ENCODE measurements at places on chromosomes 3 and 15. TPM values are rescaled to one million over a fixed set of nuclear protein-coding genes. Genes with fewer than 3 reads are reported as not detected.
A peak's percentile ranks its signal among the peaks of the same experiment; 100 is the strongest.

GRCh38 chr15:36284911-36285310 lies 294.5 kb upstream of the CDIN1 start:
- peak; percentile 20 for DNase-seq
- H3K27ac ChIP-seq: no peak overlapping the region
- H3K27me3 ChIP-seq: no peaks in the 10 kb centered on the region
- H3K4me3 ChIP-seq: no peak overlapping the region
- H3K4me1 ChIP-seq: no peaks in the 10 kb centered on the region

Gene LRRC2
- total RNA-seq: 0.40 TPM

DNA sequence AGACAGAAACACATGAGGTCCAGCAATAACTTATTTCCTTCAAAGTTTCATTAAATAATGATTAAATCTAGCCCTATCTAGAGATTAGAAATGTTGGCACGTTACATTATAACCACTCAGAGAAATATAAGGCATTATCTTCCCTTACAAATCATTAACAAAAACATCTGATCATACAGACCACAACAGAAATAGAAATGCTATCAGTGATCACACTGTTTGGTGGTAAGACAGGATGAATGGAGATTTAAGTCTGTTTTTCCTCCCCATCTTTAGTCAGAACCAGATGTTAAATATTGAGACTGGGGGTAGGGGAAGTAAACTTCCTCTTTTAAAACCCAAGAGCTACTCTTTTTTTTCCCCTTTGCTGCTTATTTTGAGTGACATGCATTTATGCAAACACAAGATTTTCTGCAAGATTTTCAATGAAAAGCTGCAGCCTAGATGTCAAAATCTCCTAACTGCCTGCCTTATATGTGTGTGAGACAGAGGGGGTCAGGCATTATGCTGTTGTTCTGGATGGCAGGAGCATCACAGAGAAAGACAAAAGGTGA lies 70.4 kb downstream of the CBLB start:
- peaks cover 41% of the 10 kb centered on the region for H3K4me1 ChIP-seq
- H3K27ac ChIP-seq: no peak overlapping the region
- DNase-seq: no peak
- no peaks in the 10 kb centered on the region for H3K27me3 ChIP-seq

Gene ABHD17C
- total RNA-seq: 12.9 TPM

Gene CP
- not detected for total RNA-seq

DNA sequence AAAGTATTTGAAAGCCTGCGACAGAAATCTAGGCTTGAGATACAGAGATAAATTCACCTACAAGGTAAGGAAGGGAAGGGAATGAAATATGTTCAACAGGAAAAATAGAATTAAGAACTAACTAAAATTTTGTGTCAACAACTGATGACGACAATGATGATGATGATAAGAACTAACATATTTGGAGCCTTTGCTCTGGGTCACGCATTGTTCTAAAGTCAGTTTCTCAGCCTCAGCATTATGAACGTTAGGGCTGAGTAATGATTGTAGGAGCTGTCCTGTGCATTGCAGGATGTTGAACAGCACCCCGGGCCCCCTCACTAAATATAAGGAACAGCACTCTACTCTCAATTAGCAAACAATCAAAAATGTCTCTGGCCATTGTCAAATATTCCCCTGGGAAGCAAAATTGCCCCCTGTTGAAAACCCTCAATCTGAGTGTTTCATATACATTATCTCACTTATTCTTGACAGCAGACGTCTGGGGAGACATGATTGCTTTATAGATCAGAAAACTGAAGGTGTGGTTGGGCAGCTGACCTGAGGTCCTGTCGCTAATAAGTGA lies 88.5 kb downstream of the ERC2 start:
- no peak for DNase-seq
- H3K4me3 ChIP-seq: no peak overlapping the region
- H3K27me3 ChIP-seq: no peaks in the 10 kb centered on the region
- H3K36me3 ChIP-seq: no peaks in the 10 kb centered on the region
- no peak overlapping the region for H3K27ac ChIP-seq

- H3K4me1 ChIP-seq: no peaks in the 10 kb centered on the region
- peaks cover 24% of the 10 kb centered on the region for H3K27me3 ChIP-seq
- no peak overlapping the region for H3K27ac ChIP-seq
- H3K4me3 ChIP-seq: no peak overlapping the region
Observed at GRCh38 chr3:65330072-65330471, 642.3 kb upstream of the ADAMTS9 start.

All from HFFc6 (cell line).